ENCODE measurements at places on chromosomes 16 and 17.
A peak's percentile ranks its signal among the peaks of the same experiment; 100 is the strongest.

- DNase-seq: no peak
Measured at GRCh38 chr17:74123350-74123749, 80.1 kb upstream of the RPL38 start.

DNA sequence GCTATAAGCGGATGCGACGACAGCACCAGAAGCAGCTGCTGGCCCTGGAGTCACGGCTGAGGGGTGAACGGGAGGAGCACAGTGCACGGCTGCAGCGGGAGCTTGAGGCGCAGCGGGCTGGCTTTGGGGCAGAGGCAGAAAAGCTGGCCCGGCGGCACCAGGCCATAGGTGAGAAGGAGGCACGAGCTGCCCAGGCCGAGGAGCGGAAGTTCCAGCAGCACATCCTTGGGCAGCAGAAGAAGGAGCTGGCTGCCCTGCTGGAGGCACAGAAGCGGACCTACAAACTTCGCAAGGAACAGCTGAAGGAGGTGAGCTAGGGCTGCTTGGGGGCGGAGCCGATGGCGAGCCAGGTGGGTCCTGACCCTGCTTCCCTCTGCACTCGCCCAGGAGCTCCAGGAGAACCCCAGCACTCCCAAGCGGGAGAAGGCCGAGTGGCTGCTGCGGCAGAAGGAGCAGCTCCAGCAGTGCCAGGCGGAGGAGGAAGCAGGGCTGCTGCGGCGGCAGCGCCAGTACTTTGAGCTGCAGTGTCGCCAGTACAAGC is 10.1 kb downstream of the HIRIP3 start:
- no peak for DNase-seq

DNA sequence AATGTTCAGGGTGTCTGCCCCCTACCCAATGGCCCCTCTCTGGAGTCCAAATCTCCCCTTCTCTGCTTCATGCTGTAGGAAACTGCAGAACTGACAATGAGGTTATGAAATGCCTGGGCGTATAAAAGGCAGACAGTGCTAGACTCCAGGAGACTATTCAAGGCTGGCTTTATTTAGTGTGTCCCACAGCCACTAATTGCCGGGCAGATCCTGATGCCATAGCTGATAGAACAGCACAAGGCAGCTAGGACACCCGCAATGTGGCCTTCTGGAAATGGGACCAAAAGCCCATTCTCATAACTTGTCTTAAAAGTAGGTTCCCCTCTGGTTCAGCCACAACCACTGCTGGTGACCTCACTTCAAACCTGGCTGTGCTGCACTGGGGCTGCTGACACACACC is 28.5 kb upstream of the CD300E start:
- DNase-seq: no peak

GRCh38 chr17:82228842-82229697 is at the start of gene SLC16A3:
TSS of gene SLC16A3 (plus strand) at chr17:82229042. CDS start at chr17:82236009, 6,967 bp downstream.
- no peak for DNase-seq

DNA sequence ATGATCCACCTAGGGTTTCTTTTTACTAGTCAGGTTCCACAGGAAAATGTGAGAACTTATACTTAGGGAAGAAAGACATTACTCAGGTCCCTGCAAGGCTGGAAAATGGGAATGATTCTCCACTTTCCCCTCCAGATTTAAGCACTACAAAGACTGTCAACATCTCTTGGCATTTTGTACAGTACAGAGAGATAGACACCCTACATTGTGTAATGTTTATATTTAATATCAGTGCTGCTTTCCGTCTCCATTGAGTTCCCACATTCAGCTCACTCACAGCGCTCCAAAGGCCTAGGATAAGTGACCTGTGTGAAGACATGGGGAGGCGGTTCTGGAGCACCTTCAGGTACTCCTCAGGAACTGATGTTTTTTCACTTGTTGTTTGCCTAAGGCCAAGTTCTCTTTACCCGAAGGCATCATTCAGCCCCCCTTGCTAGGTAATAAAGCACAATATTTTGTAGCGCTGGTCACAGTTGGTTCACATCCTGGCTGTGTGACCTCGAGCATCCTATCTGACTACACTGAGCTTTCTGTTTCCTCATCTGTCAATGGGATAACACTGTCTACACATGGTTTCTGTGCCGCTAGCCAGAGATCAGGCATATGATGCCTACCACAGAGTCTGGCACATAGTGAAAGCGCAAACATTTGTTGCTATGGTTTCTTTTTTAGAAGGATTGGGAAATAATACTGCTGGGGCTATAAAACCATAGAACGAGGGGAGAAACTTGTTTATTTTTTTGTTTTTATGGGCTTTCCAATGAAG is 226.6 kb downstream of the ZFHX3 start:
- no peak for DNase-seq

GRCh38 chr16:424033-424622 is 1.3 kb upstream of the RAB11FIP3 start:
- DNase-seq: no peak

GRCh38 chr17:50539762-50540559 is 7.0 kb upstream of the SPATA20 start:
- no peak for DNase-seq

- DNase-seq: no peak
Measured at GRCh38 chr16:61645561-61645960, 390.7 kb downstream of the CDH8 start.

GRCh38 chr16:77564791-77565390 is 130.1 kb upstream of the ADAMTS18 start:
- DNase-seq: no peak

DNA sequence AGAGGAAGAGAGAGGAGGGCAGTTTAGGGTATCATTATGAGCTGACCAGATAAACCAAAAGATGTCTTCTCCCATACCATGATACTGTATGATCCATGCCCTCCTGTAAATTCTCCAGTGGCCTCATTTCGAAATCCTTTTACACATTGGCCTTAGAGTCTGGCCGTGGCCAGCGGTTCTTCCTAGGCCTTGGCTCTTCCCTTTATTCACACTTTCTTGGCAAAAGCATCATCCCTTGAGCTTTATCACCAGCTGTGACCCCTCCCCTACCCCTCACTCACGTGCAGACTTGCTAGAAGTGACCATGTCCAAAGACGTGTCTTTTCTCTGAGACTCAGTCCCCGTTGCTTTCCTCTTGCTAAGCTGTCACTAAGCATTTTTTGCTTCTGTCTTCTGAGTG is 22.8 kb downstream of the KATNIP start:
- no peak for DNase-seq

DNA sequence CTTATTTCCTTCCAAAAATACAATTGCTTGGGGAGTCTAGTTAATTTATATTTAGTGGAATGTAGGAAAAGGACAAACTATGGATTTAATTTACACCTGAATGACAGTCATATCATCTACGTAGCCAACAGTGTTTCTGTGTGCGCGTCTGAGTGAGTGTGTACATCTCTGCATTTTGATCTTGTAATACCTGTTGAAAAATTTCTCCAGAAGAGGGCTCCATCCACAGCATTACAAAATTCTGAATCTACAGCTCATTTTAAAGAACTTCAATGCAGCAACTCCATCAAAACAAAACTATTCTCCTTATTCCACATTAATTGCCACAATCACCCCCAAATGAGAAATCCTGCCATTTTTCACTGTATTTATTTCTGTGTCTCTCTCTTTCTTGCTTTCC is 3.9 kb downstream of the CDH13 start:
- no peak for DNase-seq

DNA sequence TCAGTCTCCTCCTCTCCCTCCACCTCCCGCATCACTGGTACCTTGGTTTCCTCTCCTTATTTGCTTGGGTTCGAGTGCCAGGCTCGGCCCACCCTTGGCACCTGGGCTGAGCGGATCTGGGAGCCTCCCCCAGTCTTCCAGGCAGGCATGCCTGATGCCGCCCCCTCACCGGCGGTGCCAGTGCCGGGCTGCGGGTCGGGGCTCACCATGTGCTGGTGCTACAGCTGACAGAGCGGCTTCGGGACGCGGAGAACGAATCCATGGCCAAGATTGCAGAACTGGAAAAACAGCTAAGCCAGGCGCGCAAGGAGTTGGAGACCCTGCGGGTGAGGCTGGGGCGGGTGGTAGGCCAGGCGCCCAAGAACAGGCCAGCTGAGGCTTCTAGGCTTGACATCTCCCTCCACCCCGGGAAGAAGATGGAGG is 19.2 kb downstream of the FMNL1 start:
- no peak for DNase-seq

DNA sequence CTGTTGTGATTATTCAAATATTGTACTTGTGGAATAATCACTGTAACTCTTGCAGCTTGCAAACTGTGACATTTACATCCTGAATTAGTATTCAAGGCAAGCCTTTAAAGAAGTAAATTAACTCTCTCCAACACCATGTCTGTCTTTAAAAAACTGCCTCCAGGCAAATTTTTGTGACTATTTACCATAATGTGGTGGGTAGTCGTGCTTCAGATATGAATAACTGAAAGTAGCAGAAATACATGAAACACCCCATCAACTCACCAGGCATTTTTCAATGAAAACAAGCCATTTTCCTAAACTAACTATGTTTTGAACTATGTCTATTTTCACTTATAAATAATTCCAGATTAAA is 217.4 kb upstream of the PSMD7 start:
- DNase-seq: peak; percentile 80

DNA sequence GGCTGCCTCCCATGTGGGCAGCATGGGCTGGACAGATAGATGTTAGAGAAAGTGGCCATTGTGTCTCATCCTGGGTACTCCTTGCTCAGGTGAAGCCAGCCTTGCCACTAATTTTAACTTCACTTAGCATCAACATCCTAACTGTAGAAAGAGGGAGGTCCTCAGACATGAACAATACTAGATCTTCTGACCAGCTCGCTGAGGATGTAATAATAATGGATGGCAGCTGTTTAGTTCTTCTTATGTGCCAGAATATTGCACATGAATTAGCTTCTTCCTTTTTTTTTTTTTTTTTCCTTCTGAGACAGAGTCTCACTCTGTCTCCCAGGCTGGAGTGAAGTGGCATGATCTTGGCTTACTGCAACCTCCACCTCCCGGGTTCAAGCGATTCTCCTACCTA is 232.4 kb downstream of the CCDC182 start:
- no peak for DNase-seq

DNA sequence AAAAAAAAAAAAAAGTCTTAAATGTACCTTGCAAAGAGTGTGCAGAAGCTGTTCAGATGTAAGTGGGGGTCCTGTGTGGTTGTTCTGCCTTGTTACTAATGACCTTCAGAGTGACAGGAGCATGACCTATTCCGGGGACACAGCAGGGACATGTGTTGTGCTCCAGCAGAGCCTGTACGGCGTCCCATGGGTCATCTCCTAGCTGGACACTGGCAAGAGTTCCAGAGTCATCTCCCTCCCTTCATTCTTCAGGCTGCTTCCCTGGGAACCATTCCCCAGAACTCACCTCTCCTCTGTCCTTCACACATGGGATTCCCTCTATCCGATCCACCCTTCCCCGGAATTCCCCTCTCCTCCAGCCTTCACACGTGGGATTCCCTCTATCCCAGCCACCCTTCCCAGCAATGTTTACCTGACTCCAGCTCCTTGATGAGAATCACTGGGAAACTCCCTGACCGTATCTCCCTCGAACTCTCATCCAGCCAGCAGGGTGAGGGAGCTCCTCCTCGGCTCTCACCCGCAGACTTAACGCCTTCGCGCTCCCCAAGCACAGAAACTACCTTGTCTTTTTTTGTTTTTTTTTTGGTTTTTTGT is 85.8 kb downstream of the MRM3 start:
- no peak for DNase-seq

DNA sequence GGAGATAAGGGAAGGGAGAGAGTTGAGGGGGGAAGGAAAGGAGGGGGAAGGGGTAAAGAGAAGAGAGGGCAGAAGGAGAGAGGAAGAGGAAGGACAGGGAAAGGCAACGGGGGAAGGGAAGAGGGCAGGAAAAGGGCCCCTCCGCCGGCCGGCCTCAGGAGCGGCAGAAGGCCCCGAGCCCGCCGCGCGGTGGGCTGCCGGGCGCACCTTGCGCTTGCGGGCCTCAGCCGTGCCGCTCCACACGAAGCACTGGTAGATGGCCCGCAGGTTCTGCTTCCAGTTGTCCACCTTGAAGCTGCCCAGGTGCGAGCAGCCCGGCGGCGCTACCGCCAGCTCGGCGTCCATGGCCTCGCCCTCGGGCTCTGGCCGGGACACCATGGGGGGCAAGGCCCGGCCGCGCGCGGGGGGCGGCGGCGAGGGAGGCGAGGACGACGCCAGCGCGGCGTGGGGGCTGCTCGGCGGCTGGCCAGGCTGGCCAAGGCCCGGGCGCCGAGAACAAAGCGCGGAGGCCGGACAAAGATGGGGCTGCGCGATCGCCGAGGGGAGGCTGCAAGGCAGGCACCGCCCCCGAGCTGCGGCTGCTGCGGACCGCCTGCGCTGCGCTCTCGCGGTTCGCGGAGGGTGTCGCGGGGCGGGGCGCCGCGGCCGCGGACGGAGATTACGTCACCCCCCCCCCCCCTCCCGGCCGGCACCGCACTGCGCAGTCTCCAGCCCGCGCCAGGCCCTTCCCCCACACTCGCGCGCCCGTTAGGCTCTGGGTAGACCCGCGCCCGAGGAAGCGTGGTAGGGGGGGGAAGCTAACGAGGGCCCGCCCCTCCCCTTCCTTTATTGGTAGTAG is at the start of gene USP22:
Gene USP22, minus strand, starts transcription at position 554 of the 838 bp plus-strand sequence. Its CDS starts 176 bp downstream, at position 378.
- no peak for DNase-seq

GRCh38 chr17:79861413-79862216 is 22.4 kb upstream of the CBX4 start:
- DNase-seq: no peak

GRCh38 chr17:75941442-75941819 is 589 bp upstream of the FBF1 start:
- DNase-seq: no peak

DNA sequence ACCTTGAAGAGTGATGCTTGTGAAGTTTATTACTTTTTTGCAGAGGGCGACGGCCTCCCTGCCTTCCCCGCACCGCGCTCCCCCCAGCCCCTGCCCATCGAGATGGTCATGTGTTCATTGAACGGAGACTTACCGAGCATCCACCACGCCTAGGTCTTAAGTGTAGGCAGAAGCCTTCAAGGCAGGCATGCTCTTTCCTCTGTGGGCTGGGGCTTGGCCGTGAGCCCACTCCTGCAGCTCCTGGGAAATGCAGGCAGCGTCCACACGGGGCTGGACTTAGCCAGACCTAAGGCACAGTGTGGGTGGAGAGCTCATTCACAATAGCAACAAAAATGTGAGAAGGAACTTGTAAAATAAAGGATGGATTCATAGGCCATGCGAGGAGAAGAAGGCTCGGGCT is 19.2 kb downstream of the RNF213 start:
- no peak for DNase-seq

DNA sequence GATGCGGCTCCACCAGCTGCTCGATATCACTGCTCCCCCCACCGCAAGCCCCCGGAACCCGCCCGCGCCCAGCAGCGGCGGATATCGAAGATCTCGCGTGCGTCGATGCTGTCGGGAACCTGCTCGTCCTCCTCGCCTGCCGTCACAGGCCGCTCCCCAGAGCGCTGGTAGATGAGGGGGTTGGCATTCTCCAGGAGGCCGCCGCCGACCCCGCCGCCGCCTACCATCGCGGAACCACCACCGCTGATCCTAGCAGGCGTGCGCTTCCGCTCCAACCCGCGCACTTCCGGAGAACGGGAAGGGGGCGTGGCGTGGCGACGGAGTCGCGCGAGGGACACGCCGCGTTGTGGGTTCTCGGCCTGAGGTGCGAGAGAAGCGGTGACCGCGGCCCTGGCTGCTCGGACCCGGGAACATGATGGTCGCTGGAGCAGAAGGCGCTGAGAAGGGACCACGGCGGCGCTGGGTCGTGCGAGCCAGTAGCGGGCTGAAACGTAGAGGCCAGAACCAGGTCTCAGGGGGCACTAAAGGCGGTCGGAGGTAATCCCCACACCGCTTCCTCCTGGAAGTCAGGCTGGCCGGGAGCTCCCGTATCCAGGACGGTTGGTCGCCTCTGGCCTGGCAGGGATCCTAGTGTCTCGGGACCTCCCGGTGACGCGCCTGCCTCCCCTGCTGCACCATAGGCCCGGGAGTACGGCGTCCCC is at the start of gene CIAO2B:
Gene CIAO2B, minus strand, starts transcription at position 265 of the 701 bp plus-strand sequence. Its CDS starts 38 bp downstream, at position 227.
- no peak for DNase-seq
